Liver (tissue), 10 donors: ENCODE measurements at places on chromosomes 4 and X. TPM values are rescaled to one million over a fixed set of nuclear protein-coding genes. Genes with fewer than 3 reads are reported as not detected.
A peak's percentile ranks its signal among the peaks of the same experiment; 100 is the strongest.

DNA sequence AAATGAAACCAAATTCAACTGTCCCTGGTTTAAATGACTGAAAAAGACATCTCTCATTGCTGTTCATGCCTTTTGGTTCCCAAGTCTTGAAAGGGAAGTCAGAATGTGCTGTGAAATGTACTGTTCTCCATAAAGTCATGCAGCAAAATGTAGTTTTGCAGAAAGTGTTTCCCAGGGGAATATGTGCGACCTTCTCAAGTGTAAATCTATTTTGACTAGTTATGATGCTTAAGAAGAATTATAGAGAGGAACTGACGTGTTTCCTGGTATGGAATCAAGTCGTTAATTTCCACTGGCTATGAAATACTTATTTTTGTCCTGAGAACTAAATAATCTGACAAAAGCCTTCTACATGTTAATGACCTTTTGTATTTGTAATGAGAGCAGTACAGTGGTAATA lies 223.1 kb downstream of the CLCN4 start:
- DNase-seq: no peak

DNA sequence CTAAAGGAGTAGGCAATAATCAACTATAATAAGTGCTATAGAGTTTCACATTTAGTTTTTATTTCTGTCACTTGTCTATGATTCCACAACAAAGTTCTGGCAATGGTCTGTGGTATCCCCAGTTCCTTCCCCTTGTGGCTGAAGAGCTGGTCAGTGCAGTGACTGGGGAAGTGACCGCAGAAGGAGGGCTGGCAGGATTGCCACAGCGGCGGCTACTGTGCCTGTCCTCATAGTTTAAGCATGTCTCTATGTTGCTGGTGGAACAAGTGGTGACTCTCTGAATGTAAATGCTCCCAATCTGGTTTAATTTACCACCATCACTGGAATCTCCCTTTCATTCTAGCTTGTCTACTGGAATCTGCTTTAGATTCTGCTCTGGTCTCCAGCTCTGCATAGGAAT lies 170.6 kb upstream of the GK2 start:
- DNase-seq: no peak

DNA sequence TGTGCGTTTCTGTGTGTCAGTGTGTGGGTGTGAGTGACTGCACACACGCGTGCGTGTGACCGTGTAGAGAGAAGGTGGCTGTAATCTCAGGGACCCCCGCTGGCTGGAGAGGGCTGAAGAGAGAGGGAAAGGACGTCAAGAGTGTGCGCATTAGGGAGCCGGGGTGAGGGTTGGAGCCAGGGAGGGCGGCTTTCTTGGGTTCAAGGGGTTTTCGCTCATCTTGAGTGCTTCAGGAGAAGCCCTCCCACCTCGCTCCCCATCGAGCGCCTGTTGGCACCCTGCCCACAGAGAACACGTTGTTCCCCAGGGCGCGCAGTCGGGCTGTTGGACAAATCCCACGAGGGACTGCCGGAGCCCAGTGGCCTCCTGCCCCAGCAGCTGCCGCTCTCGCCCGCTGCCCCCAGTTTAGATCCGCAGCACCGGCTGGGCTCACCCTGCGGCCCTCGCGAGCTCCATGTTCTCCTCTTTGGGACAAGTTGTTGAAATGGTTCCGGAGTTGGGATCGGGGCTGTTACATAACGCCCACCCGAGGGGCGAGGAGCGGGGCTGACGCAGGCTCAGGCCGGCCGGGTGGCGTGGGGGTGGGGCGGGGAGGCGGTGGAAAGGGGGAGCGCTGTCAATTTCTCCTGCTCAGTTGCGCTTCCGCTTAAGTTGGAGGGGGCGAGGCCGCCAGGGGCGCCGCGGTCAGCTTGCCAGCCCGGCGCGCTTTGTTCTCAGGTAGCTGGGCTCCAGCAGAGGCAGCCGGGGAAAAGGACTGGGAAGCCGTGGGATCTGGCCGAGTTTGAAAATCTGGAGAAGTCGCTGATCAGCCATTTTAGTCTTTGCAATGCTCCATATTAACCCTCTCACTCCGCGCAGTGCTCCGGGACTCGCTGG lies 1.6 kb downstream of the GRIA2 start:
- DNase-seq: no peak

DNA sequence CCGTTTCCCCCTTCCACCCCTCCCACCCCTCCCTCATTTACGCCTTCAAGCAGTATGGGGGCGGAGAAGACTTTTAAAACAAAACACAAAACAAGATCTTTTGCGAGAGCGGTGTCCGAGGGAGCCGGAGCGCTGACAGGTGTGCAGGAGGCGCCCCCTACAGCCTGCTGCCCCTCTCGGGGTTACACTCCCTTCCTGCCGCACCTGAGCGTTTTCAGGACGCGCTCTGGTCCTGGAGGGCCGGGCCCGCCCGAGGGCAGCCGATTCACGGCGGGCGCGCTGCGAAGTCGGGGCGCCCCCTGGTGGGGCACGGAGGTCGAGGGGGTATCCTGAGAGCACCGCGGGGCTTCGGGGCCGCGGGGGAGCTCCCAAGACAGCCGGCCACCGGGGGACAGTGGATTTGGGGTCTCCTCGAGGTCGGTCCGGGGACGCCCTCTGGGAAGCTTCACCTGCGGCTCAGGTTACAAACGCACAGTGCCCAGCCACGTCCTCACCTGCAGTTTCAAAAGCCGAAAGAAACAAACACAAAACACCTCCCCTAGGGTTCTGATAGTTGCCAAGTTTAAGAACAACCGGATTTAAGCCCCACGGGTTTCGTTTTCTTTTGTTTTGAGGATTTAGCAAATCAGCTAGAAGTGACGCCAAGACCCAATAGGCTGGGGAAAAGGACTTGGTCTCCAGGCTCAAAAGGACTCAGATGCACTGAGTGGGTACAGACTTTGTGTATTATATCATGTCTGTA lies 8.0 kb upstream of the NEUROG2 start:
- peak; percentile 72 for DNase-seq

- DNase-seq: no peak
These were observed 71.3 kb upstream of the STS start for GRCh38 chrX:7076245-7076661.

DNA sequence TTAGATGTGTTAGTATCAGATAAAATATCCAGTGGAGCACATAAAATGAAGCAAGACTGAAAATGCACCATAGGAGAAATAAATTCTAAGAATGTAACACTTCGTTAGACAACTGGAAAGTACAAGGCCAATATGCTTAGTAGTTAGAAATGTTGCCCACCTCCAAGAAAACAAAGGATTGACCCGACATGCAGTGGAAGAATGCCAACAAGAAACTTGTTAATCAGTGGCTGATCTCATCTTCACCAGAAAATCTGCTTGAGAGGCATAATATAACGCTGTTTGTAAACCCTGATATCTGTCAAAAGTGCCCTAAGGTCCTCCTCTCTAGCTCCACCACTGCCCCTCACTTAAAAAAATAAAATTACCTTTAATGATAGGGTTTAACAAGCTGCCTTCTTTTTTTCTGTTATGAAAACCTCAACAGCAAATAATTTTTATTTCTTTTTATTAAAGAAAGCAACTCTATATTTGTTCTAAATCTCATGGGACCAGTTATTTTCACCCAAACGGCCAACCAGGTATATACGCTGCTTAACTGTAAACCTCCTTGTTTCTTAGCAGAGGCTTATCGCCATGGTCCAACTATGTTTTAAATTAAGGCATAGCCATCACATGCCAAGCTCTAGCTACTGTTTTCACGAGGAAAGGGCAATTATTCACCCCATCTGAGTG lies 1.8 kb downstream of the RASGEF1B start:
- DNase-seq: no peak

GRCh38 chr4:76689145-76689817 lies 208.7 kb downstream of the SOWAHB start:
- DNase-seq: peak; percentile 43

Gene ARSJ
- total RNA-seq: 0.56 TPM

Gene PRRG3
- total RNA-seq: 0.05 TPM

Gene MAGEA3
- total RNA-seq: not detected
